H4 (cell line): ENCODE measurements at places on chromosomes 1 and 21. TPM values are rescaled to one million over a fixed set of nuclear protein-coding genes. Genes with fewer than 3 reads are reported as not detected.

NPPB gene
- total RNA-seq = not detected in 2 replicates

LEMD1 gene
- total RNA-seq = 1.5 TPM in 2 replicates

DNA sequence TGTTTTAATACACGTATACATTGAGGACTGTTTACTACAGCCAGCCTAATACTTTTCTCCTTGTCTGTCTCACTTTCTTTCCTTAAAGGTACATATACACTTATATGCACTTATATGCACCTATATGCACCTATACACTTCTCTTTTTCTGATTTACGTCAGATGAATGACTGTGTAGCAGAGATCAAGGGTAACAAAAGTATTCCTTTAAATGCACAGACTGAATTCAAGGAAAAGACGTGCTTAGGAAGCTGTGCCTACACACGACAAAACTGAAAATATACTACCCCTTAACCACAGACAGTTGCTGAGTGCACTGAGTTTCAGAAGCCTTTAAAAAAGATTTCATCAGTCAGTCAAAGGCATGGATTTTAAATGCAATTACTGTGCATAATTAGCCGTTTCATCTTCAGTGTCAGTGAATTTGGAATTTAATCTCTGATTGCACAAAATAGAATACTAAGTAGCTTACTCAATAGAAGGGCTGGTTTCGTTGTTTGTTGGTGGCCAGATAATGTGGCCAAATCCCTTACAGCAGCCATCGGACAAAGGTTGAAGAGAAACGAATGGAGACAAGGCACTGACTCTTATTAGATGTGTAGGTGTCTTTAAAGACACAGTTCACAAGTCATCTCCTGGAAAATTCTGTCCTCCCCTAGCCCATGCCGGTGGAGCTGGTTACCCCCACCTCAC is 38.3 kb upstream of the TARBP1 start:
- no peak for DNase-seq

DNA sequence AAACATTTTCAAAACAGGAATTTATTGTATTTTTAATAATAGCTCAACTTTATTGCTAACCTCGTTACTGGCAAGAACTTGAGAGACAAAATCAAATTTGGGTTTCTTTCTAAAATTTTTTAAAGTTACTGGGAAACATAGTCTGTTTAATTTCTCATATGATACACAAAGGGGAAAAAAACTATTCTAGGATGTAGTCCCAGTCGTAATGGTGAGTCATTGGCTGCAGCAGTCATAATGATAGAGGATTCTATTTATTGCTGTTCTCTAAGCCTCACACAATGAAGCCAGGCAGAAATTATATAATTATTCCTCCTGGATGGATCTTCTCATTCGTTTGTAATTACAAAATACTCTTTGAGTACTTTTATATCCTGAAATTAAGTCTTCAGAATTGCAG is 326.5 kb upstream of the SGIP1 start:
- DNase-seq = no peak

GRCh38 chr1:87683196-87683956 is 354.7 kb downstream of the LMO4 start:
- DNase-seq = no peak

GRCh38 chr1:41681331-41682098 is 197.0 kb upstream of the EDN2 start:
- DNase-seq = no peak

GRCh38 chr1:10515976-10516750 is 41.4 kb downstream of the PEX14 start:
- no peak for DNase-seq

SPATA1 gene
- 0.17 TPM in 1 of 2 replicates, not detected in the other for total RNA-seq
